ENCODE measurements at places on chromosomes 4 and X. TPM values are rescaled to one million over a fixed set of nuclear protein-coding genes. Genes with fewer than 3 reads are reported as not detected.

- no peaks in the 10 kb centered on the region for H3K27me3 ChIP-seq
- DNase-seq: no peak
- H3K4me1 ChIP-seq: no peaks in the 10 kb centered on the region
- no peak overlapping the region for H3K4me3 ChIP-seq
Measured at GRCh38 chrX:37060999-37061398, 52.8 kb downstream of the FAM47C start.

NEIL3 gene
- total RNA-seq: 0.99 TPM

DNA sequence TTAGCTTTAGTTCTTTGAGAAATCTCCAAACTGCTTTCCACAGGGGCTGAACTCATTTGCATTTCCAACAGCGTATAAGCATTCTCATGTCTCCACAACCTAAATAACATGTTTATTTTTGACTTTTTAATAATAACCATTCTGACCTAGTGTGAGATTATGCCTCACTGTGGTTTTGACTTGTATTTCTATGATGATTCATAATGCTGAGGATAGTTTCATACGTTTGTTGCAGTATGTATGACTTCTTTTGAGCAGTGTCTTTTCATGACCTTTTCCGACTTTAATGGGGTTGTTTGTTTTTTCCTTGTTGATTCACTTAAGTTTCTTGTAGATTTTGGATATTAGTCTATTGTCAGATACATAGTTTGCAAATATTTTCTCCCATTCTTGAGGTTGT, 1833.0 kb upstream of the PCDH10 start:
- H3K27ac ChIP-seq: no peak overlapping the region
- no peaks in the 10 kb centered on the region for H3K27me3 ChIP-seq
- no peaks in the 10 kb centered on the region for H3K4me1 ChIP-seq
- no peak for DNase-seq
- no peaks in the 10 kb centered on the region for H3K36me3 ChIP-seq

DNA sequence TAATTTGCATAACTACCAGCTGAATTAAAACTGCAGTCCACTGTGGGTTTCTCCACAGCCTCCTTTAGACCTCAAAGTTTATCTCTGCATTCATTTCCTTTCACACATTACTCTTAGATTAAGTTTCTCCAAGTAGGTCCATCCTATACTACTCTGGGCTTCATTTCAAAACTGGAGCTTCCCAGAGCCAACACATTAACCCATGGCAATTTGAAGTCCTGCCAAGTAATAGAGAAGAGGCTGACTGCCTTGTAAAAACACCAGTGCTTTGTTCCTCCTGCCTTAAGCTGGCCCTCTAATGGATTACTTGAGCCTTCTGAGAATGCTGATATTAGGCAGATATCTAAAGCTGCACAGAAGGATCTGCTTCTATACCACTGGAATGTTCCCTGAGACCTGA, 997.2 kb upstream of the SLIT2 start:
- no peak overlapping the region for H3K4me3 ChIP-seq
- no peaks in the 10 kb centered on the region for H3K4me1 ChIP-seq
- DNase-seq: no peak
- peaks cover 1% of the 10 kb centered on the region for H3K27me3 ChIP-seq
- no peak overlapping the region for H3K27ac ChIP-seq

DNA sequence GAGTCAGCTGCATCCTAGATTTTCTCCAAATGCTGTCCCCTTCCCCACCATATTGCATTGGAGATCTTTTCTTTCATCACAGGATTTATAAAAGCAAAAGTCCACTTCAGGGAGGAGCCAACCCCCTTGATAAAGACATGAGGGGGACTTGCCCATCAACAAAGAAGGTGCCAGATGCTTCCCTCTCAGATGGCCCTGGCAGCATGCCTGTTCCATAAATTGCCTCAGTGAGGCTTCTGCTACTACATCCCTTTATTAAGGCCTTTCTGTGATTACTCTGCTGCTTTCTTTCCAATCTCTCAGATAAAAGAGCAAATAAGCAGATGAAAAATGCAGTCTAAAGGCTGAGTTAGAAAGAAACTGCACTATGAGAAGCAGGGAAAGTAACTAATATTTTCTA, 511.6 kb downstream of the PACRGL start:
- H3K4me3 ChIP-seq: no peak overlapping the region
- H3K36me3 ChIP-seq: no peaks in the 10 kb centered on the region
- no peaks in the 10 kb centered on the region for H3K27me3 ChIP-seq
- H3K27ac ChIP-seq: no peak overlapping the region
- no peak for DNase-seq

PTCHD1 gene
- 0.51 TPM for total RNA-seq

MAP7D2 gene
- 0.36 TPM for total RNA-seq

DNA sequence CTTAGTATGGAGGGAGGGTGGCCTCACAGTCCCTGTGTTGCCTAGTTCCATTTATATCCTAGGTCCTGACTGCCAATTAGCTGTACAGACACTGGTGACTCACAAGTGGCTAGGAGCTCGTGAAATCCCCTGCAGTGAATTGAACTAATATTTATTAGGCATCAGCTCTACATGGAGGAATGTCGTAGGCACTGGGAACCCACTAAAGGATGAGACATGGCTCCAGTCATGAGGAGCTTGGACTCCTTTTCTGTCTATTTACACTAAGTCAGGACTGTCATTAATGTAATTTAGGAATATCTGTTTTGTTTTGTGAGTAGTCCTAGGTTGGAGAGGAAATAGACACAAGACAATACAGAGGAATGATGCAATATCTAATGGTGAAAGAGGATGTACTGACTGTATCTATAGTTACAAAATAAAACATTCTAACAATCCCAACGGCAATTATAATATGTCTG, 67.7 kb downstream of the MID1IP1 start:
- no peaks in the 10 kb centered on the region for H3K36me3 ChIP-seq
- no peak overlapping the region for H3K27ac ChIP-seq
- no peak overlapping the region for H3K4me3 ChIP-seq
- H3K4me1 ChIP-seq: peaks cover 2% of the 10 kb centered on the region

DCTD gene
- total RNA-seq: 73.6 TPM

DNA sequence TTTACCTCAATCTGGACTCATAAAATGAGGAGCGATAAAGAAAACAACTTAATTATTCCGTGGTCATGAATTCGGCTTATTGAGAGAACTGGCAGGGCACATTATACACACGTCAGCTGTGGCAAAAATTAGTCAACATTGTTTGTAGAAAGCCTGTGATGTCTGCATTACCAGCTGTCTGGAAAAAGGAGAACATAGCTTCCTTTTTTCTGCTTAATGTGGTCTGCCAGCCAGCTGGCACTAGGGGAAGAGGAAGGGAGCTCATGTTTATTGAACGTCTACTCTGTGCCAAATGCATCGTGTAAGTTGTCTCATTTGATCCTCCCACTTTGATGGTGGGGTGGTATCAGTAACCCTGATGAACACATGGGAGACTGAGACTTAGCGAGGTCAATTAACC, 367.6 kb downstream of the ARHGAP24 start:
- H3K27ac ChIP-seq: no peak overlapping the region
- H3K4me1 ChIP-seq: no peaks in the 10 kb centered on the region
- H3K4me3 ChIP-seq: no peak overlapping the region
- DNase-seq: no peak
- no peaks in the 10 kb centered on the region for H3K27me3 ChIP-seq
- no peaks in the 10 kb centered on the region for H3K36me3 ChIP-seq

DNA sequence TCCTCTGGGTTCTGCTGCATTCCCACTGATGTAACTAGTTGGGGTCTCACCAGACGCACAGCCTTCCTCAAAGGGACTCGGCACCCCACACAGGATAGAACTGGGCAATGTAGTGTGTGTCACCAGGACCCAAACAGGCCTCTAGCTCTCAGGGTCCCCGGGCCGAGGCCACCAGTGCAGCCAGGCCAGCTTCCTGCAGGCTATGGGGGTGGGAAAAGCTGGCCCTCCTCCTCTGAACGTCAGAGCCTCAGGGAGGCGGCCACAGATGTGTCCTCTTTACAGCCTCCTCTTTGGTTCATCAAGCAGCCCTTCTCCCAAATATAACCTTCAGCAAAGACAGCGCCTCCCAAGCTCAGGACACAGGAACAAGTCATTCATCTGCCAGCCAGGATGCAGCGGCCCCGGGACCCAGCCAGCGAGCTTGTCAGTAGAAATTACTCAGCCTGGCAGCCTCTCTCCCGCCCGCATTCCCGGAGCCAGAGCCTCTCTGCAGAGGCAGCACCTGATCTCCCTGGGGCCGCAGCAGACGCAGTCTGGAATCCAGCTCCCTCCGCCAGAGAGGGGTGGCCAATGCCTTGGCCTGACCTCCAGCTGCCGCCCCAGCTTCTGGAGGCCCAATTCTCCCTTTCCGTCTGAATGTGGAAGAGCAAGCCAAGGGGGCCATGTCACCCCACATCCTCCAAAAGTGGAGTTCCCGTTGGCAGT, 288.5 kb downstream of the FBXW7 start:
- no peaks in the 10 kb centered on the region for H3K36me3 ChIP-seq
- no peak overlapping the region for H3K27ac ChIP-seq
- H3K4me3 ChIP-seq: no peak overlapping the region
- H3K4me1 ChIP-seq: no peaks in the 10 kb centered on the region

DNA sequence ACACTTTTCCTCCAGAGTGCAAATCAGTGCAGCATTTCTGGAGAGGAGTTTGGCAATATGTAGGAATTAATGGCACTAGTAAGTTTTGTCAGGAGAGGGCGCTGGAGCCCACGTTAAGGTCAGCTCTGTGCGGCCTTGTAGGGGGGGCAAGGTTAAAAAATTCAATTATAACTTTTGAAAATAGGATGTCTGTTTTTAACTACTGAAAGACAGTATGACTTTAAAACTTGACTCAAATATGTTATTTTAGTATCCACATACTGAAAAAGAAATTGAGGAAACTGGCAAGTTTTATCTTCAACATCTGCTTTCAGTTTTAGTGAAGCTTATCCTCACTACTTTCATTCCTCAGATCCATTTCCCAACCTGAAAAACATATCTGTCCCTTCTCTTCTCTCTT, 30.9 kb upstream of the HSD17B13 start:
- H3K27ac ChIP-seq: no peak overlapping the region
- no peaks in the 10 kb centered on the region for H3K27me3 ChIP-seq
- peaks cover 2% of the 10 kb centered on the region for H3K36me3 ChIP-seq
- no peak for DNase-seq
- no peak overlapping the region for H3K4me3 ChIP-seq
- no peaks in the 10 kb centered on the region for H3K4me1 ChIP-seq

DNA sequence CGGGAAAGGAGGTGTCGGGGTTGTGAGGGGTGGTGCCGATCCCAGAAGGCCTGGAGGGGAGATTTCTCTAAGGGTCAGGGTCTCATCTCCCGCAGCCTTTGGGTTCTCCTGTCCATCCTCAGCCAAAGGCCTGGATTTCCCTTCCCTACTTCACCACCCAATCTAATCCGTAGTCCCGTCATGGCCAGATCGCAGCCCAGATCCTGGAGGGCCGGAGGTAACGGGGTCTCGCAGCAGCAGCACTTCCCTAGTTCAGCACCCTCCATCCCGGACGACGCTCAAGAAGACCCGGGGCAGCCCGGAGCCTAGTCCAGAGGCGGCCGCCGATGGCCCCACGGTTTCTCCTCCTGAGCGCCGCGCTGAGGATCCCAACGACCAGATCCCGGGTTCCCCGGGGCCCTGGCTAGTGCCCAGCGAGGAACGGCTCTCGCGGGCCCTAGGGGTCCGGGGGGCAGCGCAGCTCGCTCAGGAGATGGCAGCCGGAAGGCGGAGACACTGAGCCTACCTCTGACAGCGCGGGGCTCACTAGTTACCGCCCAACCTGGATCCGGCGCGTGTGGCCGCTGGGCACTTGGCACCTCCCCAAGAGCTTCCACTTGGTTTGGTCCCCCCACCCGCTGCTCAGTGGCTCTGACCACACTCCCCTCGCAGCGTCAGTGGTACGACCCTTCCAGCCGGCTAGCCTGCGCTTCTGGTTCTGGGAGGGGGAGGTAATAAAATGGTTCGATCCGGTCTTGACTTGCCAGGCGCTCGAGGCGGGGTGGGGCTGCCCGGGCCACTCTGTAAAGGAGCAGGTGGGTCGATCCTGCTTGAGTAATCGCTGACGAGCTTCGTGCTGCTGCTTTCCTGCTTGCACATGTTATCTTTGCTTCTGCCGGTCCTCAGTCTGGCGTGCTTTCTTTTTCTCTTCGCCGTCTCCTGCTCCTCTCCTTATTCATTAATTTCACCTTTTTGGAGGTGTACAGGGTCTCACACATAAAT, 3.6 kb downstream of the MAGIX start:
- peak; percentile 92 for DNase-seq
- no peaks in the 10 kb centered on the region for H3K27me3 ChIP-seq
- peak overlapping the region; percentile 15 for H3K4me3 ChIP-seq

GRCh38 chrX:43809463-43809862, 72.8 kb downstream of the MAOB start:
- H3K27ac ChIP-seq: no peak overlapping the region
- no peaks in the 10 kb centered on the region for H3K4me1 ChIP-seq
- H3K4me3 ChIP-seq: no peak overlapping the region
- H3K27me3 ChIP-seq: no peaks in the 10 kb centered on the region
- no peaks in the 10 kb centered on the region for H3K36me3 ChIP-seq
- no peak for DNase-seq

GRCh38 chr4:90580326-90580725, 453.1 kb downstream of the CCSER1 start:
- no peak for DNase-seq
- H3K27ac ChIP-seq: no peak overlapping the region
- H3K4me1 ChIP-seq: no peaks in the 10 kb centered on the region
- H3K27me3 ChIP-seq: no peaks in the 10 kb centered on the region
- H3K4me3 ChIP-seq: no peak overlapping the region
- no peaks in the 10 kb centered on the region for H3K36me3 ChIP-seq

DNA sequence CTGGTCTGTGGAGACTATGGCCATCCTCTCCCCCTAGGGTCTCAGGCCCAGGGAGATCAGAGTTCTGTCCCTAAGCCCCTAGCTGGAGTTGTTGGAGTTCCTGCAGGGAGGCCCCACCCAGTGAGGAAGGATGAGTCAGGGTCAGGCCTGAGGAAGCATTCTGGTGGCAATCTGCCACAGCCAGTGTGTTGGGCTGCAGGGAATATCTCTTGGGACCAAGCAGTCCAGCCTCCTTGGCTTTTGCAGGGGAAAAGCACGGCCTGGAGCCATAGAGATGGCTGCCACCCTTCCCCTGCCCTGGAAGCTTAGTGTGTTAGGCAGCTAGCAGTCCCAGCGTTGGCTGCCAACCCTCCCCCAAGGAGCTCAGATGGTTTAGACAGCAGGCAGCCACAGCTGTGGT, 202.4 kb downstream of the RTL9 start:
- H3K27me3 ChIP-seq: no peaks in the 10 kb centered on the region
- no peak overlapping the region for H3K27ac ChIP-seq
- no peaks in the 10 kb centered on the region for H3K4me1 ChIP-seq
- H3K4me3 ChIP-seq: no peak overlapping the region
- H3K36me3 ChIP-seq: no peaks in the 10 kb centered on the region

SLC10A3 gene
- 27.7 TPM for total RNA-seq

DNA sequence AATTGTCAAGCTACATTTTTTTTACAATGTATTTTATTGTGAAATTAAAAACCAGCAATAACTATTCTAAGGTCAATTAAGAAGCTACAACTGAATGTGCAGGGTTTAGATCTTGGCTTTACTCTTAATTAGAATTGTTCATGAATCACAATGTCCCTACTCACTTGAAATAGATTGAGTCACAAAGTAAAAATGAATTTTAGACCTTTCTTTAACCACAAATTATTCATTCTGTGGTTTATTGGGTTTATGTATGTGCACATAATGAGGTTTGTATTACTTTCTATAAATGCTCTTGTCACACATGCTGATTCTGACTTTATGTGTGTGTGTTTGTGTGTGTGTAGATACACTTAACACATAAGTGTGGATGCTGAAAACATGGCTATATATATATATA, 647.0 kb upstream of the AADAT start:
- H3K4me3 ChIP-seq: no peak overlapping the region
- no peaks in the 10 kb centered on the region for H3K36me3 ChIP-seq
- H3K27ac ChIP-seq: no peak overlapping the region
- no peaks in the 10 kb centered on the region for H3K27me3 ChIP-seq

WNK3 gene
- 6.2 TPM for total RNA-seq
